ENCODE measurements at places on chromosomes 11 and 22.

DNA sequence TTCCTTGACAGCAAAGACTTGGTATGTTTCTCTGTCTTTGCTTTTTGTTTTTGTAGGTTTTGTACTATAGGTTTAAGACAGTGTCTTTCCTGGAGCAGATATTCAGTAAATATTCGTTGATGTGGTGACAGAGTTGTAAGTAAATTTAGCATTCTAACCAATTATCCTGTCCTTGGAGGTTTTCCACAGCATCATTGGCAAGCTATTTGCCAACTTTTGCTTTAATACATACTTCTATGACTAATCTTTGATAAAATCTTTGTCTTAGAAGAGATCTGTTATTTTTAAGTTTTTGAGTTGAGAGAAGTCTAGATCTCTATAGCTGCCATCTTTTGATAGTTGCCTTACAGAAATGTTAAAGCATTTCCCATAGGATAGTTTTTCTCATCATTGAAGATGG, 3.8 kb downstream of the USP47 start:
- no peak for DNase-seq

GRCh38 chr22:46192210-46192993, 42.1 kb downstream of the PPARA start:
- DNase-seq: no peak

GRCh38 chr11:10824888-10825287, 16.2 kb upstream of the EIF4G2 start:
- no peak for DNase-seq

- no peak for DNase-seq
These were observed 17.0 kb downstream of the IMMP1L start for GRCh38 chr11:31492320-31492913.

DNA sequence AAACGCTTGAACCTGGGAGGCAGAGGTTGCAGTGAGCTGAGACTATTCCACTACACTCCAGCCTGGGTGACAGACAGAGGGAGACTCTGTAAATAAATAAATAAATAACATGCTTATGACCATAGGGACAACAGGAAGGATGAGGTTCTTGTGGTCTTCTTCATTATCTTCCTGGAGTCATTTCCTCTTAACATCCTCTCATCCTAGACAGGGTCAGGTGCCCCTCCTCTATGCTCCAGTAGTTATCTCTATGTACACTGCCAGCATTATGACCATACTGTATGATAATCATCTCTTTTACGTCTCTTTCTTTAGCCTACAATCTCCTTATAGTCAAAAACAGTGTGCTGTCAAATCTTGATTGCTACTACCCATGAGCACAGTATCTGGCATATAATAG, 17.7 kb downstream of the RAB30 start:
- DNase-seq: no peak

- DNase-seq: no peak
These were observed 28.2 kb downstream of the A4GALT start for GRCh38 chr22:42692239-42693054.

GRCh38 chr22:47196881-47197772, 434.7 kb downstream of the TBC1D22A start:
- no peak for DNase-seq

- no peak for DNase-seq
These were observed 14.5 kb downstream of the THOC5 start for GRCh38 chr22:29539105-29539504.

GRCh38 chr22:49305214-49305965, 522.3 kb downstream of the BRD1 start:
- DNase-seq: peak; percentile 90

- no peak for DNase-seq
These were observed 31.2 kb downstream of the AMPD3 start for GRCh38 chr11:10486161-10486840.

DNA sequence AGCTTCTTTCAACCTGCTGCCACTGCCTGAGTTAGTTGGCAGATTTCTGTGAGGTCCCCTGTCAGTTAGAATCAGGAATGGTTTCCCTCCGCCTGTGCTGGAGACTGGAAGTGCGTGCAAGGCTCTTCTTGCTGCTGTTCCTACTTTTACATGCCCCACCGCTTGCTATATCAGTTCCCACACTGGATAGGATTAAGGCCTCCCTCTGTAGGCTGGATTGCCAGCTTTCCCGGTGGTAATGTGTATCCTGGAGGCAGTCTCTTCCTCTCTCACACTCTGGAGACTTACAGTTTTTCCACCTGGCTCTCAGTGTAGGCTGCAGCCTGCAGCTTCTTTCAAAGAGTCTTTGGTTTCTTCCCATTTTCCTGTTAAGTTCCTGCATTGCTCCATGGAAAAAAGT, 66.5 kb downstream of the ARHGAP42 start:
- no peak for DNase-seq

DNA sequence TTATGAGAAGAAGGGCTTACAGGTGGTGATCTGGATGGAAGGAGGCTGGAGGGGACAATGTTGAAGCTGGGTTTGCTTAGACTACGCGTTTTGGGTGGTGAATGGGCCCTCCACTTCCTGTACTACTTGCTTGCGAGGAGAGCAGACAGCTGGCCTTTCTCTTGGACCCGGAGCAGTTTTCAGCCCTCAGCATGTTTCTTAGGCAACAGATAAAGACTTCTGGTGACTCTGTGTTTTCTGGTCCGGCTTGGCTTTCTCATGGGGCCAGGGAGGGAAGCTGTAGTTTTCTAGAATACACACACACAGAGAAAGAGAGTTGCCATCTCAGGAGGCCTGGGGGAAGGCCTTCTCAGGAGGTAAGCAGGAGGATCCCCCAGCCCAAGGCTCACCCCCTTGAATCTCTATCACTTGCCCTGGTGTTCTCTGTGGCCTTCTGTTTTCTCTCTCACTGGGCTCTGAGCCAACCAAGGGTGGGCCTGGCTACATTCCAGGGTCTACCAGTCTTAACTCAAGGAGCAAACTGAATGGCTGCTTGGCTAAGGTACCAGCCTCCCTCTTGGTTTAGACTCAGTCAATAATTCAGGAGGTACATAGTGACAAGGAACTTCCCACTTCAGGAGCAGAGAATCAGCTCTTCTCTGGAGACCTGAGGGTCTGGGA, 2.4 kb downstream of the CCS start:
- no peak for DNase-seq

DNA sequence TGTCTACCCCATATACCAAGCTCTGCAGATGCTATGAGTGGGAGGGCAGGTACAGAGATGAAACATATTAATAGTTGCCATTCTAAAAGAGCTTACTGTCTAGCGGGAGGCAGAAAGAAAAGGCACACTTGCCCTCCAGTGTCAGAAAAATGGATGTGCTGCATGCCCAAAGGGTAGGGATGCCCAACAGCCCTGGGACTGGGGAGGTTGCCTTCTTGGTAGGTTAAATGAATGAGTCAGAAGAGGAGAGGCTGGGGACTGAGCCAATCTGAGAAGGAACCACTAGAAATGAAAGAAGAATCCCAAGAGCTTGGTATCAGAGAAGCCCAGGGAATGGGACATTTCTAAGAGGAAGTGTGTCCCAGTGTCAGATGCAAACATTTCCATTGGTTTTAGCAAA, 1.2 kb downstream of the BIRC3 start:
- DNase-seq: no peak

DNA sequence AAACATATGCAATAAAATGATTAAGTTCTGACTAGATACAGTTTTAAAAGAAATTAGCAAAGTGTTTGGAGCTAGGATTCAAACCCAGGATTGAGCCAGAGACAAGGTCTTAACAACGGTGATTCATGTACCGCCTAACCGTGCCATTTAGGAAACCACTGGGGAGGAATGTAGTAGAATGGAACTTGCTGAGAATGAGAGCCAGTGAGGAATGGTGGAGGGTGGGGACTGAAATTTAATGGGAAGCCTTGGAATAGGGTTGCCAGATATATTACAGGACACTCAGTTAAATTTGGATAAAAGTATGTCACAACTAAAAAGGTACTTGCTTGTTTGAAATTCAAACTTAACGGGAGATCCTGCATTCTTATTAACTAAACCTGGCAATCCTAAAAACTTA, 30.4 kb upstream of the TMEM86A start:
- no peak for DNase-seq

DNA sequence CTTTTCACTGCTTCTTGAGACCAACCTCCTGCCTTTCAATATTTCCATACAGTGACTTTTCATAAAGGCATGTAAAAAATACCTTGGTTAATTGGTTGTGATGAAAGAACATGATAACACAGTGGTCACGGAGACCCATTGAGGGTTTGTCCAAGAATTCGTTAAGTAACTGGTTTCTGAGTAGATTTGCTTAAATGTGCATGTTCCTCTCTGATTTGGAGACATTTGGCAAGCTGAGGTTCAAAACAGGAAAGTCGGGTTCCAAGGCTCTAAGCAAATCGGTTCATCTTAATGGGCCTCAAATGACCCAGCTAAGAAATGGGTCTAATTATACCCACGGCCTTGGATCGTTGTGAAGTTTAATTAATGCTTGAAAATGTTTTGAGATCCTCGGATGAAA, 36.9 kb upstream of the CCND1 start:
- DNase-seq: no peak

DNA sequence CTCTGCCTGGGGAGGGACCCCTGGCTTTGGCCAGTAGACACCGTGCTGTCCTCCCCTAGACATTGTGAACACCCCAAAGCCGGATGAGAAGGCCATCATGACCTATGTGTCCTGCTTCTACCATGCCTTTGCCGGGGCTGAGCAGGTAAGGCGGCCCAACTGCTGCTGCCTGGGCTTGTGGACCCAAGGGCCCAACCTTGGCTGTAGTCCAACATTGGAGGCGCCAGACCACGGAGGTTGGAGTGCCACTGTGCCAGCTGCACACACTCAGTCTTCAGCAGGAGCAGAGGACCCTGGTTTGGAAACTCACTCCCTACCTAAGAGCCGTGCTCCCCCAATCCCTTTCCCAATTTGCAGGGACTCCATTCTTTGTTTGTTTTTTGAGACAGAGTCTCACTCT, 9.4 kb downstream of the ACTN3 start:
- no peak for DNase-seq

- no peak for DNase-seq
These were observed 27.9 kb downstream of the YPEL1 start for GRCh38 chr22:21707677-21708076.

DNA sequence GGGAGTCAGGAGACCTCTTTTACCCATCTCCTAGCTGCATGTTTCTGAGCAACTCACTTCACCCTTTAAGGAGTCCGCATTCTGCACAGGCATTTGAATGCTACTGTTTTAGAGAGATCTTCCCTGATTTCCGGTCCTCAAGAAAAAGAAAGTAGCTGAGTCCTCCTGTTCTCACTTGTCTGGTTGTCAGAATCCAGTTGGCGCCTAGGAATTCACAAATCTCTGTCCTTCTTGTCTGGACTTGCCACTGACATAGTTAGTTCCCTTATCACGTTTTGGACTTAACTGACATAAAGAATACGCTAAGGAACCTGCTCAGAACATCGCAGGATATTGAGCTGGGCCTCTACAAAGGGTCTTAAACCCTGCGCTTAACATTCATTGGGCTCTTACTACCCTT, 61.3 kb upstream of the OR5P2 start:
- DNase-seq: no peak

DNA sequence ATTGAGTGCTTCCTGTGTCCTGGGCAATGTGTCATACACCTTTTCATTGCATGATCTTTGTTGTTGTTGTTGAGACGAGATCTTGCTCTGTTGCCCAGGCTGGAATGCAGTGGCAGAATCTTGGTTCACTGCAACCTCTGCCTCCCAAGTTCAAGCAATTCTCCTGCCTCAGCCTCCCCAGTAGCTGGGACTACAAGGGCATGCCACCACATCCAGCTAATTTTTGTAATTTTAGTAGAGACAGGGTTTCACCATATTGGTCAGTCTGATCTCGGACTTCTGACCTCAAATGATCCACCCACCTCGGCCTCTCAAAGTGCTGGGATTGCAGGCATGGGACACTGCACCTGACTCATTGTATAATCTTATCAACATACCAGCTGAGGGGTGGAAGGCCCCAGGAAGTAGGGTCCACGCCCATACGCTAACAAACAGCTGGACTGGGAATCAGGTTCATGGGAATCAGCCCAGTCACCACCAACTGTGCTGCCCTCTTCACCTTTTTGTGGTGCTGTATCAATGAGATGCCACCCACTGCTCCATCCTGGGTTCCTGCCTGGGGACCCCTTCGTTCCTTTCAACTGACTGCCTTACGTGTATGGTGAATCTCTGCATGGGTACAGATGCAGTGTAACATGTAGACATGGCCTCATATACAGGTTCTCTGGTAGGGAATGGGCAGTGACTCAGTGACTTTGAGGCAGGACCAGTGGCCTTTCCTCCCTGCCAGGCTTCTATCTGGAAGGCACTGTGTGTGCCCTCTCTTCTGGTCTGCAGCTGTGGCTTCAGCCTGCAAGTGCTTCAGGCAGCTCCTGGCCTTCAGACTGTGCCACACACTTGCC, 32.5 kb upstream of the YWHAH start:
- no peak for DNase-seq

- DNase-seq: peak; percentile 85
These were observed 75.9 kb upstream of the PRR5 start for GRCh38 chr22:44625981-44626687.

DNA sequence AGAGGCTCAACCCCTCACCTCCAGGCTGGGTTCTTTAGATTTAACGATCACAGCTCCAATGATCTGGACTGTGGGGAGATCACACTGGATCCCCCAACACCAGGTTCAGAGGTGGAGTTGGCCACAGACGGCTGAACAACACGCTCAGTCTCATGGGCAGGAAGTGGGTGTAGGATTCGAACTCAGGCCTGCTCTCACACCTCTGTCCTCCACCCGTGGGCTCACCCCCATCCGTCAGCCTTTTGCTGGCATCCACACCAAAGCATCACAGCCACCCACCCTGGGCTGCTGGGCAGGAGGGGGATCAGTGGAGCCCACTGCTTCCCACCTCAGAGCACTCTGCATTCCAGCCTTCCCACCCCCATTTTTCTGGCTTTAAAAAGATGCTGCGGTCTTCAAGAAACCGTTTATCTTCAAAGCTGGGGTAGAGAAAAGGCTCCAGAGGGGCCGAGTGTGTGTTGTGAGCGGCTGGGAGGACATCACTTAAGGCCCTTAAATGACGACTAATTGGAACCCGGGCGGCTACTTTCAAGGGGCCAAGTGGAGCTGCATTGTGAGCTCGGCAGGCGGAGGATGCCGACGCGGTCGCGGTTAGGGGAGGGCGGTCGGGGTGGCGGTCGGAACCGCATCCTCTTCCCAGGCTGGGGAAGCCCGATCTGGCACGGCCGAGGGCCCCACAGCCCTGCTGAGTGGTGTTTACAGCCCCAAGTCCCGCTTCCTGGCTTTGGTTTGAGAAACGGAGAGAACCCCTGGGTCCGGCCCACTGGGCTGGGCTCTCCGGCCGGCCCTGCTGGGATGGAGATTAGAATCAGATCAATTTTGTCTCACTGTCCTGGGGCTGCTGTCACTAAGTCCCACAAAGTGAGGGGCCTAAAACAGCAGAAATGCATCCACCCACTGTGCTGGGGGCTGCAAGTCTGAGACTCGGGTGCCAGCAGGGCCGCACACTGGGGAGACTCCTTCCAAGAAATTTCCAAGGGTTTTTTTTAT, 15.9 kb upstream of the FGF3 start:
- DNase-seq: no peak

GRCh38 chr11:11748706-11749365, 92.9 kb upstream of the USP47 start:
- no peak for DNase-seq

All from iPS-NIHi11 (cell line).